ENCODE measurements at places on chromosomes 2 and 18. TPM values are rescaled to one million over a fixed set of nuclear protein-coding genes. Genes with fewer than 3 reads are reported as not detected.
A peak's percentile ranks its signal among the peaks of the same experiment; 100 is the strongest.

DNA sequence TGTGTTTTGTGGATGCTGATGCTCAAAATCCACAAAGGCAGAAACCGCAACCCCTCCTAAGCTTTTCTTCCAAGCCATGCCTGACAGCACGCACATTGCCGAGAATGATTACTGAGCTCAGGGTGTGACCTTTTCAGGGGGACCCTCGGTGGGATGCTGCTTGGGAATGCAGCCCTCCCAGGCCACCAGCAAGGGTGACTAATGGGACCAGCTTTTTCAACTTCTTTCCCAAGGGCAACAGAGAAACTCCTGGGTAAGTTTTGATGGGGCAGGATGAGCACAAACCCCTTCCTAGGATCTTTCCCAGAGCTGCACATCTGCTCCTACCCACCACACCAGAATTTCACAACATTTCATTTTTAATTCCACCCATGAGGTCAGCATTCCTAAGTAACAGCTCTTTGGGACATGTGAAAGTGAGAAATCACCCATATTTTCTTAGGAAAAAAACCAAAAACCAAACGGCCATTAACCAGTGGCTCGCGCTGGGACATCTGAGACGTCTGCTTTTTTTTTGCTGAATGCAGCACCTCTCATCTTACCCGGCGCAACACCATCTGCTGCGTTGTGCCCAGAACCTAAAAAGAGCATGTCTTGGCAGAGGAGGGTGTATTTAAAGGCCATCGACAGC, 119.0 kb downstream of the ARL4C start:
- peak; percentile 74 for DNase-seq

GRCh38 chr18:29494371-29494770, 1317.4 kb upstream of the CDH2 start:
- DNase-seq = no peak

Gene ALK
- total RNA-seq = not detected

Gene TEKT4
- not detected for total RNA-seq

Data from SJSA1 (cell line).